ENCODE measurements at places on chromosomes 12 and 14.
A peak's percentile ranks its signal among the peaks of the same experiment; 100 is the strongest.

- no peak for DNase-seq
Observed at GRCh38 chr14:51877810-51878209, 17.4 kb downstream of the GNG2 start.

DNA sequence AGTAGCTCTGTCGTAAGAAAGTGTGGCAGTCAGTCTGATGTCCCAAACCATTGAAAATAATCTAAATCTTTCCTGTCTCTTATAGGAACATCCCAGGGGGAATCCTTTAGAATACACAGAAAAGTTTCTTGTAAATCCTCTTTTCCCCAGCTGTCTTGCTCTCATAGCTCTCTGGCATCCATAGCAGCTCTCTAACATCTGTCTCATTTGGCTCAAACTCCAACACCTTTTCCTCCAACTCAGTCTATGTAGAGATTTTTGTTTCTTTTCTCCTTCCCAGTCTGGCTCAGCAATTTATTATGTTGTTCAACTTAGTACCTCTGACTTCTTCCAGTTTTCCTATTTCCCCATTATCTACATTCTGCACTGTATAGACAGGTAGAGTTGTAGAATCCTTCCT, 84.4 kb upstream of the NEDD1 start:
- no peak for DNase-seq

- no peak for DNase-seq
Observed at GRCh38 chr12:95066091-95066855, 7.1 kb downstream of the NR2C1 start.

DNA sequence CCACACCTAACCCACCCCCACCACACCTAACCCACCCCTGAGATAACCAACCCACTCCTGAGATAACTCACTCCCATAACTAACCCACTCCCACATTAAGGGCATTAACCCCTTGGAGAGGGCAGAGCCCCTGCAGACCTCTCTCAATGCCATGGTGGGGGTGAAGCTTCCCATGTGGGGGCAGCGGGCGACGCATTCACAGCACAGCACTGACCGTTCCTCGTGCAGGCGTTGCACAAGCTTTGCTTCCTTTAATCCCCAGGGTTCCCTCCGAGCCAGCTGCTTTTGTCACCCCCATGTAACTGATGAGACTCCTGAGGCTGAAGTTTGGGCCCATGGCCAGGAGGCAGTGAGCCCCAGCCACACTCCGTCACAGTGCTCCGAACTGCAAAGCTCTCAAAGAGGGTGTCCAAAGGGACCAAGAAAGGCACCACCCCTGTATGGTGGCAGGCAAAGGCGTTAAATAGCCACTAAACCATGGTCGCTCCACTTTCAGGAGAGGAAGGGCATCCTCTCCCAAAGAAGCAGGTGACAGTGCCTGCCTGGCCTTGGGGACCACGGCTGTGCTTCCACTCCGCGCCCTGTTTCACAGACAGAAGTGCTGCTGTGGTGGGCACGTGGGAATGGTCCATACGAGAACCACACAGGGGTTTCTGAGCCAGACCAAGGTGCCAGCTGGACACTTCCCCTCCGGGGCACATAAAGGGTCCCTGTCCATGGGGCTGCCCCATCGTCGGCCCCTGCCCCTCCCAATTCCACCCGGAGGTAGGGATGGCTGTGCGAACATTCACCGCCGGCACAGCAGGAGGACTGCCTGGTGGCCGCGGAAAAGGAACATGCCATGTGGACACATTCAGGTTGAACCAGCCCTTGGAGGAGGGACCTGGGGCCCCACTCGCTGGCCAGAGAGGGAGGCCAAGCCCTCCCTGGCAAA, 28.3 kb downstream of the GALNT9 start:
- no peak for DNase-seq

DNA sequence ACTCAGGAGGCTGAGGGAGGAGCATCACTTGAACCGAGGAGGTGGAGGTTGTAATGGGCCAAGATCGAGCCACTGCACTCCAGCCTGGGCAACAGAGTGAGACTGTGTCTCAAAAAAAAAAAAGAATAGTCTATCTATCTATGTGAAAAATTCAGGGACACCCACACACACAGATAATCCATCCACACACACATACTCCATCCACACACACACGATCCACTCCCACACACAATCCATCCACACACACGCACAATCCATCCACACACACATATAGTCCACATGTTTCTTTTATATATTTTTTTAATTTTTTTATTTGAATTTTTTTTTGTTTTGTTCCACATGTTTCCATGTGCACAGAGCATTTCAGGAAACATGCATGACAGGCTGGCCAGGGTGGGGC, 3.3 kb downstream of the SDS start:
- no peak for DNase-seq

DNA sequence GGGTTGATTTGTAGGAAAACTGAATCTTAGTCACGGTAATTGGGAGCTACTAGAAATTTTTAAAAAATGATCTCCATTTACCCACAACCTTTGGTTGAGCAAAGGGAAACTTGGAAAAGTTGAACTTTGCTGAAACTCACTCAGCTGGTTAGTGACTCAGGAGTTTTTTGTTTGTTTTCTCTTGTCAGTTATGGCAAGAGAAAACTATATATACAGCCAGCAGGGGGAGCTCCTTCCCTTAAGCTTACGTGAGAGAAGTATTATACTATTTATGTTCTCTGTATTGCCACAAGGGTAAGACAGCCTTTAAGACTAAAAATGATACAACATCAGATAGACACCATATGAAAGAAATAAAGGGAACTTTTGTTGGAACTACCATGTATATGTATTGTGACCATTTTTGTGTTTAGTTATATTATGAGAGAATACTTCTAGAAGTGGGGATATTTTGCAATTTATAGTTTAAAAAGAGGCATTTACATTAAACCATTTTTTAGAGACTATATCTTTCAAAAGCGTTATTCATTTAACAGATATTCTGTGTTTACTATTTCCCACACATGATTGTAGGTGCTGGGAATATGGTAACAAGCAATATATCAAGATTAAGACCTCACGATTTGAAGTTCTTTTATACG, 28.1 kb upstream of the TBC1D30 start:
- DNase-seq = peak; percentile 70

DNA sequence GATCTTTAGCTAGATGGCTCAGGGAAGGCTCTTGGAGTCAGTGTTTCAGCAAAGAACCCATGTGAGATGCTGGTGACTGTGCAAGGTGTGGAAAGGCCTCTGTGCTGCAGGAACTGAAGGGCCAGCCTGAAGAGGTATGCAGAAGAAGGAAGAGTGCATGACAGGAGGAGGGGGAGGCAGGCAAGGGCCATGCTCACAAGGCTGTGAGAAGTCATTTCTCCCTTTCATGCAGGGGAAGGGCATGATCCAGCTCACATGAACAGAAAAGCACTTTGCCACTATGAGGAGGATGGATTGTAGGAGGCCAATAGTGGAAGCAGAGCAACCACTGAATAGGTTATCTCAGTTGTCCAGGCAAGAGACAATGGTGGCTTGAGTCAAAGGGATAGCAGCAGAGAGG, 83.7 kb downstream of the SSPN start:
- no peak for DNase-seq

- no peak for DNase-seq
Observed at GRCh38 chr14:104362761-104363605, 216.6 kb upstream of the C14orf180 start.
